ENCODE measurements at places on chromosomes 2 and 18. TPM values are rescaled to one million over a fixed set of nuclear protein-coding genes. Genes with fewer than 3 reads are reported as not detected.

SLC5A7 gene
- 0.19 TPM for polyA plus RNA-seq

ABCG8 gene
- polyA plus RNA-seq = 0.59 TPM

CCDC141 gene
- polyA plus RNA-seq = 1.6 TPM

FIGN gene
- polyA plus RNA-seq = 4.9 TPM

DNA sequence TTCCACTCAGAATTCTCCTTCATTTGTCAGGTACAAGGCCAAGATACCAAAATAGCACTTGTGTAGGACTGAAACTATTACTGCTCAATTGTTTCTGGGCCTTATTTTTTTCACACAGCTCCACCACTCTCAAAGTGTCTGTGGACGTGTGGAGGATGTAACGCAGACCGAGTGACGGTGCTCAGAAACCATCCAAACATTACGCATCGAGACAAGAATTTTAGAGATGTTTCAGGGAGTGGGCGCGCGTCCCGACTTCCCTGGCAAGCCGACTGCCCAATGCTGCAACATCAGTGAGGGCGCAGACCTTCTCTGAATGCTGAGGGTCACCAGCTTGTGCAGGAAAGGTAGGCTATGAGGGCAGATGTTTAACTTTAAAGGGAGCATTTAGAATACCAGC is 108.4 kb downstream of the GATA6 start:
- DNase-seq = no peak

- DNase-seq = no peak
Observed at GRCh38 chr2:222393733-222394267, 30.5 kb upstream of the SGPP2 start.

DNA sequence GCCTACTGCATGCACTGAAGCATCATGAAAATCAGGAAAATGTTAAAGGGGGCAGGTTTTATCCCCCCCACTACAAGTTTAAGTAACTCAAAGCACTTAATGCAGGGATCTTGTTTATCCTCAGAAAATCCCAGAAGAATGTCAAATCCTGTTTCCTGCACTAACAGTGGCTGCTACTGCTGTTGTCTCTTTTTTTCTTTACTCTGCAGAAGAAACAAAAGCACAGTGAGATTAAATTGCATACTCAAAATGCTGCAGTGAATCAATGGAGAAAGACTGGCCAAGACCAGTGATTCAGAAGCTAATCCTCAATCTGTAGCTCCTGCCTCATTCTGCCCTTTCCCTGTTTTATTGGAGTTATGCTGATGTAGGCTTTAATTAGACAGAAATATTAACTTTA is 332.3 kb upstream of the FIGN start:
- no peak for DNase-seq

- DNase-seq = no peak
Observed at GRCh38 chr18:23921716-23922285, 92.8 kb upstream of the TTC39C start.

- no peak for DNase-seq
Observed at GRCh38 chr2:162370931-162371330, 27.0 kb downstream of the GCA start.

DNA sequence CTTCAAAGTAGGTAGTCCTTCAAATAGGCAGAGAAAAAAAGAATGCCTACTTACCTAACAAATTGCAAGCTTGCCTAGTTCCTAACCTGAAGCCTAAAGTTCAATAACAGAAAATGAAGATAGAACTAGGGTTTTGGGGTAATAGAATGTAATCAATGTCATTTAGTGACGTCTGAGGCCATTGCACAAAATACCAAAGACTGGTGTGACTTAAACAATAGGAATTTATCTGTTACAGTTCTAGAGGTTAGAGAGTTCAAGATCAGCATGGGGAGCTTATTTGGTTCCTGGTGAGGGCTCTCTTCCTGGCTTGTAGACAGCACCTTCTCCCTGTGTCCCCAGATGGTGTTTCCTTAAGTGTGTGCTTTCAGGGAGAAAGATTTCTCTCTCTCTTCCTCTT is 4.7 kb upstream of the NPC1 start:
- DNase-seq = no peak

GRCh38 chr2:70978341-70979179 is at the start of gene ANKRD53:
Gene ANKRD53 (plus strand): TSS chr2:70978630. CDS start chr2:70978646, 16 bp downstream.
- DNase-seq = peak; percentile 59

DNA sequence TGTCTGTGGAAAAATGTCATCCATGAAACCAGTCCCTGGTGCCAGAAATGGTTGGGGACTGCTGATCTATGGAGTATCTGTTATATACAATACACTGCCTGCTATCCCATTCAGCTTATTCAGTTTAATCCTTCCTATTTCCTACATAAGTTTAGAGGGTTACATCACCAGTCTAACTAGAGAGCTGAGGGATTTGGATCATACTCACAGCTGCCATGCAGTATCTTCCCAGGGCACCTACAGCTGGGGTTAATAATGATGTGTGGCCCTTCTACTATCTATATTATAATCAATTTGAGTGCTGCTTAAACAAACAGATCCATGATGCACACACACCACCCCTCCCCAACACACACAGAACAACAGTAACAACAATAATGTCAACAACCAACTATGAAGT is 524.0 kb downstream of the LRRTM4 start:
- no peak for DNase-seq

GRCh38 chr2:3035385-3036050 is 342.1 kb downstream of the EIPR1 start:
- DNase-seq = no peak

DNA sequence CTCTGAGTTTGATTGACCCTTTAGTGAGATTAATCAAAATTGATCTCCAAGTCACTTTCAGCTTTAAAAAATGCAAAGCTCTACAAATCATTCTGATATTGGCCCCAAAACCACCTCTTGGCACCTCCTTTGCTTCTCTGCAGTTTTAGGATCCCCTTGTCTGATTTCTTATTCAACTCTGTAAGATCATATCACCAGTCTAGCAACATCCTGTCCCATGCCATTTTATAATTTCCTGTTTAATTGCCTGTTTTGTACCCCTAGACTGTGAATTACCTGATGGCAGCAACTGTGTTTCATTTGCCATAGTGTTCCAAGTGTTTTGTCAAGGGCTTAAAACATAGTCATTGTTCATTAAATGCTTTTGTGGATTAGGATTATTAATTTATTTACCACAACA is 406.3 kb upstream of the TRIB2 start:
- no peak for DNase-seq

DNA sequence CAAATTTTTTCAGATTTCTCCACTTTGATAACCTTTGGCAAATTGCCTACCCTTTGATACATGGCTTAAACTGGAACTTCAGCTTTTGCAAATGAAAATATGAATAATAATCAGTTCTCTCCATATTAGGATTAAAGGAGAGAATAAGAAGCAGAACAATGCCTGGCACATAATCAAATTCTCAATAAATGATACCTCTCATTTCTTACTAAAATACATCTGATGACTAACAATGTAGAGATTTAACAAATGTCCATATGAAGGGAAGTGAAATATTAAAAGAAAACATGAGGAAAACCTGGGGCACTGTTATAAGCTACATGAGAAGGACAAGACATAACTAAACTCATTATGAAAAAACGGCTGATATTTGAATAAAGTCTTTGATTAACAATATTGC is 1103.6 kb downstream of the LRP1B start:
- DNase-seq = no peak

- no peak for DNase-seq
Observed at GRCh38 chr2:143559147-143559546, 429.9 kb downstream of the ARHGAP15 start.

GRCh38 chr2:40103163-40103562 is 324.1 kb upstream of the THUMPD2 start:
- DNase-seq = no peak

DNA sequence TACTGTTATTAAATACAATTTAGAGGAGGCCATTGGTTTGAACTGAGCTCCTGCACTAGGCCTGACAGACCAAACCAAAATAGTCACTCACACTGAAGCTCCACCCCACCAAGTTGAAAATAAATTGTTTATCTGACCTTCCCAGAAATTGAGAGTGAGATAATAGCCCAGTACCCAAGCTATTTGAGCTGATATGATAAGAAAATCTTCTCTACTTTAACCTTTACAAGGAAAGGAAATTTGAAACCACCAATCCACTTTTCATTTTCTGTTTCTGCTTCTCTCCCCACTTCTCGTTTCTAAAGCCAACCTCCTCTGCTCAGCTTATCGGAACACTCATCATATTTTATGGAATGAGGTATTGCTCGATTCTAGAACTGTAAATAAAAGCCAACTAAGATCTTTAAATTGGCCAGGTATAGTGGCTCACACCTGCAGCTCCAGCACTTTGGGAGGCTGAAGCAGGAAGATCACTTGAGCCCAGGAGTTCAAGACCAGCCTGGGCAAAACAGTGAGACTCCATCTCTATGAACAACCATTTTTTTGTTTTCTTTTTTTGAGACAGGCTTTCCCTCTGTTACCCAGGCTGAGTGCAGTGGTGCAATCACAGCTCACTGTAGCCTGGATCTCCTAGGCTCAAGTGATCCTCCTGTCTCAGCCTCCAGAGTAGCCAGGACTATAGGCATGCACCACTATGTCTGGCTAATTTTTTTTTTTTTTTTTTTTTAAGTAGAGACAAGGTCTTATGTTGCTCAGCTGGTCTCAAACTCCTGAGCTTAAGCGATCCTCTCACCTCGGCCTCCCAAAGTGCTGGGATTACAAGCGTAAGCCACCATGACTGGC is 13.3 kb upstream of the GALM start:
- DNase-seq = no peak

- DNase-seq = no peak
Observed at GRCh38 chr2:189624648-189625355, 36.5 kb upstream of the ASNSD1 start.

- no peak for DNase-seq
Observed at GRCh38 chr2:63122921-63123320, 72.3 kb downstream of the OTX1 start.

DNA sequence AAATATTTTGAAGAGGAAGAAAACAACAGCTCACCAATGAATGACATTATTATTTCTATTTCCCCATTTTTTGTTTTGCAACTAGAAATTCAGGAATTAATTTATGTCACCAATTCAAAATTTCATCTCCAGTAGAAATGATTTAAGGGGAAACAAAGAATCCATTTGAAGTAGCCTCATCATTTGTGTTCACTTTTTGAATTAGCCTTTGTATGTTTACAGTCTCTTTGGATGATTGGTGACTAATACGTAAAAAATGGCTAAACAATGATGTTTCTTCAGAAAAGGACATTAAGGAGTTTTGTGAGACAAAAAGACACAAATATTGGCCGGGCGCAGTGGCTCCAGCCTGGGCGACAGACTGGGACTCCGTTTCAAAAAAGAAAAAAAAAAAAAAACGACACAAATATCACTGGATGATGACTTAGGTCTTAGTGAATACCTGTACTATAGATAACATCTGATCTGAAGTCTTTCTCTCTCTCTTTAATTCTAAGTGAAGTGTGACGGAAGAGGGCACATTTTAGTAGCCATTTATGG is 313.2 kb downstream of the PIK3C3 start:
- no peak for DNase-seq

DNA sequence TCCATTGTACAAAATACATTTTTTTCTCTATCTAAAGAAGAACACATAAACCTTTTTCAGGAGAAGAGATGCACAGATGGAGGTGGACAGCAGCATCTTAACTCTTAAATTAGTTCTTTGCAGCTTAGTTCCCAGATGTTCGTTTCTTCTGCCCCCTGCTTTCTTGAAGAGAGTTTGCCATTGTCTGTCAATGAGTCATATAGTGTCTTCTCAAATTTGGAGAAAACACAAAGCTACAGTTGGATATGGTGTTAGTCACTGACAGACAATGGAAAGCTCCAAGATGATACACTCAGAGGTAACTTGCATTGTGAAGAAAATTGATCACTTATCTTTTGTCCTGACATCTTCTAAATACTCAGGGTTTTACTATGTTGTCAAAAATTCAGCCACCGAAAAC is 48.8 kb upstream of the TMEFF2 start:
- no peak for DNase-seq

GRCh38 chr18:52090005-52090404 is 250.0 kb upstream of the DCC start:
- DNase-seq = no peak

DNA sequence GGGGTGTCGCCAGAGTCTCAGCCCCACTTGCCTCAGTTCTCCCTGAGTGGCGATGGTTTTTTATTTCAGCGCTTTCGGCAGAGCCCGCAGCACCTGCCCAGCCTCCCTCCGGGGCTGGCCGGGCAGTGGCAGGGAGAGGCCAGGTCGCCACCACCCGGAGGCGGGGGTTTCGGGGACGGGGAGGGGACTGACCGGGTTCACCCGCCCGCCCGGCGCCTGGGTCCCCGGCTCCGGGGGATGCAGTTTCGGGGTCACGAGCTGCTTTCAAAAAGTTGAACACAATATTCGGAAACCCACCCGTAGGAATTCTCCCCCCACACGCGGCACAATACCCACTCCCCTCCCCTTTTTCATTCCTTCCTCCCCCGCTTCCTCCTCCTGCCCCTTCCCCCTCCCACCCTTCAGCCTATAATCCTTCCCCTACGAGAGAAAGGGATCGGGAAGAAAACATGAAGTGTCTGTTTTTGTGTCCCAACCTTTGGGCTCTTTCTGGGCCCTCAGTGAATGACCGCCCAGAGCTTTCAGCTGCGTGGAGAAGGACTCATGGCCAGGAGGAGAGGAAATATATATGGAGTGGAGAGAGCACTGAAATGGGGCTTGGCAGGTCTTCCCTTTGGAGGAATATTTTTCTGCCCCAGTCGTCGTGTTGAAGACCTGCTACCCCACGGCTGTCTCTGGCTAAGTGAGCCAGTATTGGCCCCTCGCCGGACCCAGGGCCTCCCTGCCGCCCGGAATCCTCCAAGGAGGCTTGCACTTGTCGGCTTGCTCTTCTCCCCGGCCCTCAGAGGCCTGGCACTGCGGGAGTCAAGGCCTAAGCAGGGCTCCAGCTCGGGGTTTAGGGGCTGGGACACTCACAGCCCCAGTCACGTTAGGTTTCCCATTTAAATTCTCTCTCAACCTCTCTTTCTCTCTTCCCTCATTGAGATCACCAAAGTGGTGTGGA is 2.1 kb upstream of the SIX3 start:
- no peak for DNase-seq

DNA sequence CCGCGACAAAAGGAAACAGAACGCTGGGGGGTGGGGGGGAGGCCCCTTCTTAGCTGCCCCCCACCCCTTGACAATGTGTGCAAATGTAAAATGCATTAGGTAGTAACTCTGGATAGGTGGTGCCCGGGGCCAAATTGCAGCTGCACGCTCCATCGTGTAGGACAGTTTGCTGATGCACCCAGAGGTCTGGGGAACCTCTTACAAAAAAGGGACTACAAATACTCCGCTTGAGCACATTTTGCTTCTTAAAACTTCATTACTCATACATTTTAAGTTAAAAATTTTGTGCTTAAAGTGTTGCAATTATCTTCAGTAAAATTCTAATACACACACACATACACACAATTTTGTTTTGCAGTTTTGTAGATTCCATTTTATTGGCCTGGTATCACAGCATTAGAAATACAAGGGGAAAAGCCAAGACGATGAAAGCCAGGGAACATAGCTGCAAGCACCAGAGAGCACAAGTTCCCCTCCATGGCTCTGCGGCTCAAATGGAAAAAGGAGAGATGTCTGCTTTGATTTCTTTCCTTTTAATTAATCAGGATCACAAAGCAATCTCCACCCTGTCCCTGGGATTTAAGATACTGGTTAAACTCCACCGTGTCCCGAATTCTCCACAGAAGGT is 582.1 kb downstream of the ZEB2 start:
- no peak for DNase-seq

- no peak for DNase-seq
Observed at GRCh38 chr2:201452922-201453643, 1.5 kb downstream of the STRADB start.

Data from left lung (tissue), 14 donors.